Mesothelial cell of epicardium (in vitro differentiated cells): ENCODE measurements at places on chromosomes 5 and 9.
A peak's percentile ranks its signal among the peaks of the same experiment; 100 is the strongest.

DNA sequence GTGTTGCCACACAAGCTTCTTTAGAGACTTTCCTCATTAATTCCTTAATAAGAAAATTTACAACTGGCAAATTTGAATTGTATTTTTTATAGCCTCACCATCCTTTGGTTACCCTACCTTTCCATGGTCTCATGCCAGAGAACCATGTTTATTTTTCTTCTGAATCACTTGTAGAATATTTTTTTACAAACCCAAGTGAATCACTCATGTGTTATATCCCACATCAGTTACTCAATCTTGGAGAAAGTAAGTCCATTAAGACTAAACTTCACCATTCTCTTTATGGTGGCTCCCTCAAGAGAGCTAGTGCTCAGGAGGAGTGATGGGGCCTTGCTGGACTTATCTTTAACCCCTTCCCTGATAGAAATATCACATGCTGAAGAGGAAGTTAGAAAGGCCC lies 128.9 kb downstream of the SUSD1 start:
- no peak for DNase-seq

GRCh38 chr9:26331223-26331622 lies 561.4 kb downstream of the CAAP1 start:
- DNase-seq = no peak

- DNase-seq = no peak
Measured at GRCh38 chr9:16386827-16387077, 483.7 kb downstream of the BNC2 start.

DNA sequence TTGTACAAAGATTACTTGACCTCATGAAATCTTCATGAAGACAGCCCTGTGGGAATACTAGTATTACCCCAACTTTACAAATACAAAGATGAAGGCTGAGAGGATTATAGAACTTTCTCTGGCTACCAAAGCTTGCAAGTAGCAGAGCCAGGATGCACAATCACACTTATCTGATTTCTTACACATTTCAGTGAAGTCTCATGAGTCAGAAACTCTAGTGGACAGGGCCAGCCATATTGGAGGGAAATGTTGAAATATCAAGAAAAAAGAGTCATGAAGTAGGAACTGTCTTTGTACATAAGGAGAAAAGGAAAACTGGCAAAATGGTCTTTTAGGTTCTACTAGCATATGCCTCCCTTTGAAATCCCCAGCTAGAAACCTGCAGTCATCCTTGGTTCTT lies 369.6 kb upstream of the WWC1 start:
- DNase-seq = no peak

DNA sequence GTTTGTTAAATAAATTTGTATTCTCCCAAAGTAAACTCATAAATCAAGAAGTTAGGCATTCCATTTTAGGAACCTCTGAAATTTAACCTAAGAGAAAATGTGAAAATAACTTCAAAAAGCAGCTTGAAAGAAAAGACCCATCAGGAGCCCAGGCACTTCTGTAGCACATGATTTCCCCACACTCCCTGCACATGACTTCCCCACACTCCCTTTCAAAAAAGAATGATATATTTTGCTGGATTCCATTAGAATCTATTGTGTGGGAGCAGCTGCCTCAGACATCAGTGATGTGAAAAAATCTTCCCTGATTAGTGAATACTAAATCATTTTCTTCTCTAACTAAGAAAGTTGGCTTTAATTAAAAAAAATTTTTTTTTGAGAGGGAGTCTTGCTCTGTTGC lies 83.3 kb downstream of the GLDC start:
- no peak for DNase-seq

GRCh38 chr9:135077497-135078200 lies 9.8 kb upstream of the OLFM1 start:
- peak; percentile 44 for DNase-seq

GRCh38 chr9:123319541-123320339 lies 36.3 kb upstream of the CRB2 start:
- DNase-seq = no peak

DNA sequence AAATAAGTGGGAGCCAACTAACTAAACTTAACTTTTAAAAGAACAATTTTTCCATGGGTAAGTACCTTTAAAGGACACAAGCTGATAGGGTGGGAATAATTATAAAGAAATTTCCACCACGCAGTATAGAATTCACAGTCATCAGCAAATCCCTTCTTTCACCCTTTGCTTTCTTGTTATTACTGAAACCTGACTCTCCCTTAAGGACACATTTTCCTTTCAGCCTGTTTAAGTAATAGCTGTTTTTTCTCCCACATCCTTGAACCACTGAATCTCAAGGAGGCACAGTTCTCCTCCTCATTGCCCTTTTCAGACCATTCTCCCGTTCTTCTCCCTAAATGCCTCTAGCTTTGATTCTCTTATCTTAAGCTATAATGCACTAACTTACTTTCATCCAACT lies 6.3 kb downstream of the C5orf15 start:
- DNase-seq = no peak

DNA sequence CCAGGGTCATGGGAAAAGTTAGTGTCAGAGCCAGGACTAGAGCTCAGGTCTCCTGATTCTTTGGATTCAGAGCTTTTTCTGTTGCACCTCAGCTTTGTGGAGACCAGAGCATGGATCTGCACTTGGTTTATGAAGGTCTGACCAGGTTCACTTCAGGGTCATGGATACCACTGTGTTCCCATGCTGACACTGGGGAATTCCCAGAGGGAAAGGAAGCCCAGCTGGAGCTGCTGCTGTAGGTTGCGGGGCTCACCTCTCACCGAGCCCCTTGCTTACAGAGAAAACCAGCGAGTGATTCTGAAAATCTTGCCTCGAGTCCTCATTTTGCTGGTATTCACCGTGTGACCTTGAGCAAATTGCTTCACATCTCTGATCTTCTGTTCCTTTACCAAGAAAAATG lies 83.0 kb downstream of the RGS3 start:
- no peak for DNase-seq

DNA sequence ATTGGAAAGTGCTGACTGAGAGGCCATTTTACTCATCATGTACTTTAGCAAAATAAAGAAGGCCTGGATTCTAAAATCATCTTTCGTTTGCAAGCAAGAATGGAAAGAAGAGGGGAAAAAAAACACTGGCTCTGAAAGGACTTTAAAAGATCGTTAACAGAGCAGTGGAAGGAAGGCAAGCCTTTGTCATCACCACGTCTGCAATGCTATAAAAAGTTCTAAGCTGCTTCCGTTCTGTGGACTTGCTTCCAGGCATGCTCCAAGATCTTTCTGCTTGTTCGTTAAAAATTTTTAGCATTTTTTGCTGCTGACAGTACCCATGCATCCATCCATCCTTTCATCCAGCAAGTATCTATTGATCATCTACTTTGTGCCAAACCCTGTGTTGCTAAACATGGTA lies 226.5 kb downstream of the GABBR2 start:
- no peak for DNase-seq

DNA sequence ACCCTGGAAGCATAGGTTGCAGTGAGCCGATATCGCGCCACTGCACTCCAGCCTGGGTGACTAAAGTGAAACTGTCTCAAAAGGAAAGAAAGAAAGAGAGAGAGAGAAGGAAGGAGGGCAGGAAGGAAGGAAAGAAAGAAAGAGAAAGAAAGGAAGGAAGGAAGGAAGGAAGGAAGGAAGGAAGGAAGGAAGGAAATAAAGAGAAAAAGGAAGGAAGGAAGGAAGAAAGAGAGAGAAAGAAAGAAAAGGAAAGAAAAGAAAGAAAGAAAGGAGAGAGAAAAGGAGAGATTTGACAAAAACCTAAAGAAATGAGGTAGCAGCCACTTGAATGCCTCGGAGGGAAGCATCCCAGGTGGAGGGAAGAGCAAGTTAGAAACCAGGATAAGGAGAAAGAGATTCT lies 44.6 kb downstream of the MSX2 start:
- no peak for DNase-seq

DNA sequence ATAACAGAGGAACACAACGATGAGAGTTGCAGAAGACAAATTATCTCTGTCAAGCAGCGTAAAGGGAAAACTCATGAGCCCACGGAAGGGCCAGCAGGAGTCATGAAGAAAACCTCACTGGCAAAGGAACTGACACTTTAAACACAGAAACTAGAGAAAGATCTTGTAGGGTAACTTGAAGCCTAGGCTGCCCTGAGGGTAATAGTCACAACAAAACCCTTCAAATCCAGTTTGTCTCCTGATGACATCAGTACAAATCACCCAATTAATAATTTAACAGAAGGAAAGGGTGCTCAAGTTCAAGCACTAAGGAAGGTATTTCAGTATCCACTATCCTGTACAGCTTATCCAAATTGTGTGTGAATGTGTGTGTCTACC lies 549.1 kb downstream of the MTRR start:
- DNase-seq = no peak

GRCh38 chr5:11251247-11251646 lies 490.2 kb upstream of the DAP start:
- DNase-seq = no peak

DNA sequence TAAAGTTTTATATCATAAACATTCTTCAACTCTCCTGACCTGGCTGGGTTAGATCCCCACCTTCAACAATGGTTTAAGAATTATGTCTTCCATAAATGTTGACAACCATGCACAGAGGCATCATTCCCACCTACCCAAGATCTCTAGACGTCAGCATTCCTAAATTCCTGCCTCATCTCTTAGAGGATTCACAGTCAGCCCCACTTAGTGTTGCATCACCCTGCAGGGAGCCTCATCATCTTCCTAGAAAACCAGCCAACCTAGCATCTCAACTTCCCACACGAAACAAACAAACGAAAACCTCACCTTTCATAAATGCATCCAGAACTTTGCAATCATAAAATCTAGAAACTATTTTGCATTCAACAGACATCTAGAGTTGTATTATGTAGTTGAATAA lies 816.1 kb upstream of the C9orf72 start:
- no peak for DNase-seq

- no peak for DNase-seq
Measured at GRCh38 chr5:107468276-107468675, 202.5 kb downstream of the EFNA5 start.

DNA sequence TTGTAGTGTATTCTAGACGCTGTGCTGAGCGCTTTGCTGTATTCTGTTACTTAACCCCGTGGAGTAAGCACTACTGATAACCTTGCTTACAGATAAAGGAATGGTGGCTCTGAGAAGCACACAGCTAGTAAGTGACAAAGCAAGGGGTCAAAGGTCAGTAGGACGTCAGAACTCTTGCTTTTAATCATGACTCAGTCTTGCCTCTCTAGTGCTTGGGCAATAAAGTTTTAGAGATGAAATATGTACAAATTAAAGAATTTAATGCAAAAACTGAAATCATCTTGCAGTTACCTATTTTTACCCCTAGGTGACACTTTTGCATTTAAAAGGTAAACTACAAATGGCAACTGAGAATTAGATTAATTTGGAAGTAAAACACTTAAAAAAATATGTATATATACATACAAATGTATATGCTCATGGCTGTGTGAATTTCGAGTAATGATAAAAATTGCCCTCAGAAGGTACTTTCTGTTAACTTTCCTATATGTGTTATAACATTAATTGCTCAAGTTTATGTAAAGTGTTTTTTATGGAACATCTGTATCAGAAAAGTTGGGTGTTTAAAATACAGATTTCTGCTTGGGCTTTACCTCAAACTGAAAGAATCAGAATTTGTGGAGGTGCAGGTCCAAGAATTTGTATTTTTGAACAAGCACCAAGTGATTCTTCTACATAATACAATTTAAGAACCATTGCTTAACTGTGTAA lies 175.1 kb upstream of the DAB2 start:
- DNase-seq = no peak

DNA sequence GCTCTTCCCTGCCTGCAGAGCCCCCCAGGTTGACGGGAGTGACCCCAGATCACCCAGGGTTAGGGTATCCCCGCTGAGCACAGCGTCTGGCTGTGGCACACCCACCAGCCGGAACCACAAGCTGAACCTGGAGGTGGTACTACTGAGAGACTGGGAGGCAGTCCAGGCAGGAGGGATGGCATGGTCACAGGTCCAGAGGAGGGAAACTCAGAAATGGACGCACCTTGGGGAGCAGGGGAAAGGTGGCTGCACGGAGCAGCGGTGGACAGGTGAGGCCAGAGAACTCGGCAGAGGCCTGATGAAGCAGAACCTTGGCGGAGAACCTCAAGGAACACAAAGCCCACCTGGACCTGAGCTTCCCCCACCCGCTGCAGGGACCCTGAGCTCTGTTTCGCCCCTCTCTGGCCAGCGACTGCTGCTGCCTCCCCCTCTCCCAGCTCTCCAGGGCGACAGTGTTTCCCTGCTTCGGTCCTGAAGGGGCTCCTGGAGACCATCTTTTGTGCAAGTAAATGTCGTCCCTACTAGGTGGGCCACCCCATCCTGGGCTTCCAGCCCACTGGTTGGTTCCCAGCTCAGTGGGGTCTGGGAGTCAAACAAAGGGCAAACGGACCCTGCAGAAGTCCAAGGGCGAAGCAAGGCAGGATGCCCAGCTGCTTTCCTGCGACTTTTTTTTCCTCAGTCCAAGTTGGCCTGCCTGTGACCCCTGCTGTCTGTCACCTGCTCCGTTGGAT lies 845 bp downstream of the ADGRD2 start:
- no peak for DNase-seq

GRCh38 chr5:27318701-27319100 lies 280.3 kb upstream of the CDH9 start:
- no peak for DNase-seq
